Left lobe of liver (tissue), 2 donors: ENCODE measurements at places on chromosomes 4 and X. TPM values are rescaled to one million over a fixed set of nuclear protein-coding genes. Genes with fewer than 3 reads are reported as not detected.
A peak's percentile ranks its signal among the peaks of the same experiment; 100 is the strongest.

DNA sequence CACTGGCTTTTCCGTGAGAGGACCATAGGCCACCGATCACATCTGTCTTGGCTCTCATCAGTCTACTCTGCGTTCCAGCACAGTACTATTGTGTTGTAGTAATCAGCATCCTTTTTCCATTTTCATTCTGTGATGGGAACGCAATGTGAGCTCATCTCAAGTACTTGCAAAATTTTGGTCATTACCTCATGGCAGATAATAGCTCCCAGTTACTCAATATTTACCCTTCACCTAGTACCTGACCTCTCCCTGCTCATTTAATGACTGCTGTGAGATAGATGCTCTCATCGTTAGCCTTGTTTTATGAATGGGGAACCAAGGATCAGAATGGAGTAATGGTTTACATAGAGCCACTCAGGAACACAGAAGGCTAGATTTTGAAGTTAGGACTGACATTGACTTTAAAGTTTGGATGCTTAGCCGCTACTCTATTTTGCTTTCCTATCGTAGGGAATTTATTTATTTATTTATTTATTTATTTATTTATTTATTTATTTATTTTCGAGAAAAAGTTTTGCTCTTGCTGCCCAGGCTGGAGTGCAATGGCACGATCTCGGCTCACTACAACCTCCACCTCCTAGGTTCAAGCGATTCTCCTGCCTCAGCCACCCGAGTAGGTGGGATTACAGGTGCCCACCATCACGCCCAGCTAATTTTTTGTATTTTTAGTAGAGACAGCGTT lies 6.5 kb upstream of the GPR101 start:
- DNase-seq = no peak

GRCh38 chr4:85725721-85726170 lies 250.8 kb downstream of the ARHGAP24 start:
- DNase-seq = peak; percentile 66

- no peak for DNase-seq
Observed at GRCh38 chr4:2412534-2412884, 5.9 kb downstream of the ZFYVE28 start.

DNA sequence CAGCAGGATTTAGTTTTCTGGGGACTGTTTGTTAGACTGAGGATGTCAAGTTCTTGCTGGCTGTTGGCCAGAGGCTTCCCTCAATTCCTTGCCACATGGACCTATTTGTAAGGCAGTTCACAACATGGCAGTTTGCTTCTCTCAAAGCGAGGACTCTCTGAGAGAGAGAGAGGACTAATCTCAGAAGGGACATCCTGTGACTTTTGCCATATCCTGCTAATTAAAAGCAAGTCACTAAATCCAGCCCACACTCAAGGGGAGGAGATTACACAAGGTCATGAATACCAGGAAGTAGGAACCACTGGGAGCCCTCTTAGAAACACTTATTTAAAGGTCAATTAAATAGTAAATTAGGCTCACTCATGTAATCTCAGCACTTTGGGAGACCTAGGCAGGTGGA lies 38.2 kb downstream of the PPP1R2C start:
- no peak for DNase-seq

- DNase-seq = no peak
Observed at GRCh38 chr4:21680326-21680898, 268.2 kb downstream of the KCNIP4 start.

Gene DCAF8L2
- not detected for total RNA-seq

Gene YIPF7
- total RNA-seq = not detected
